ENCODE measurements at places on chromosomes 16 and 17. TPM values are rescaled to one million over a fixed set of nuclear protein-coding genes. Genes with fewer than 3 reads are reported as not detected.

The ACSM5 gene
- 1.9 TPM for polyA plus RNA-seq

The ADGRG1 gene
- 14.7 TPM for polyA plus RNA-seq

The STH gene
- polyA plus RNA-seq = not detected

The RUNDC3A gene
- polyA plus RNA-seq = 19.3 TPM

The ASGR2 gene
- polyA plus RNA-seq = 0.35 TPM

The SPNS1 gene
- polyA plus RNA-seq = 8.3 TPM

The HP gene
- polyA plus RNA-seq = 18.3 TPM

The SCARF1 gene
- polyA plus RNA-seq = 10.5 TPM

The RSPRY1 gene
- 8.1 TPM for polyA plus RNA-seq

The CCDC200 gene
- polyA plus RNA-seq = not detected

The SLC38A10 gene
- polyA plus RNA-seq = 17.6 TPM

The C17orf100 gene
- polyA plus RNA-seq = 1.7 TPM

The GOT2 gene
- 47.1 TPM for polyA plus RNA-seq

The SPATA33 gene
- polyA plus RNA-seq = 6.5 TPM

The KRT24 gene
- 0.10 TPM for polyA plus RNA-seq

The PRSS36 gene
- 8.2 TPM for polyA plus RNA-seq

The HAP1 gene
- polyA plus RNA-seq = 2.8 TPM

The KRT33A gene
- not detected for polyA plus RNA-seq

The APOBR gene
- 5.8 TPM for polyA plus RNA-seq

The WSCD1 gene
- 2.3 TPM for polyA plus RNA-seq
